NCI-H2227 treated with DMSO at 0.1 percent for 48 hours (cell line): ENCODE measurements at places on chromosomes 1 and 21.

DNA sequence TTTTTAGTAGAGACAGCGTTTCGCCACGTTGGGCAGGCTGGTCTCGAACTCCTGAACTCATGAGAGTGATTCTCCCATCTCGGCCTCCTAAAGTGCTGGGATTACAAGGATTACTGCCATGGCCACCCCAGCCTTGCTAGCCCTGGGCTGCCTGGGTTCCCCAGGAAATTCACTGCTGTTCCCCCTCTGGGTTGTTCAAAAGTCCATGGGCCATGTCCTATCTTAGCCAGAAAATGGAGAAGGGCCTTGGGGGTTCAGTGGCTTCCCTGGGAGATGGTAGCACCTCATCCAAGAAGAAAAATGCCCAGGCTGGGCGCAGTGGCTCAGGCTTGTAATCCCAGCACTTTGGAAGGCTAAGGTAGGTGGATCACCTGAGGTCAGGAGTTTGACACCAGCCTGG, 20.9 kb downstream of the SLC26A9 start:
- no peak for DNase-seq

- no peak for DNase-seq
Measured at GRCh38 chr1:97500760-97501159, 420.1 kb downstream of the DPYD start.

DNA sequence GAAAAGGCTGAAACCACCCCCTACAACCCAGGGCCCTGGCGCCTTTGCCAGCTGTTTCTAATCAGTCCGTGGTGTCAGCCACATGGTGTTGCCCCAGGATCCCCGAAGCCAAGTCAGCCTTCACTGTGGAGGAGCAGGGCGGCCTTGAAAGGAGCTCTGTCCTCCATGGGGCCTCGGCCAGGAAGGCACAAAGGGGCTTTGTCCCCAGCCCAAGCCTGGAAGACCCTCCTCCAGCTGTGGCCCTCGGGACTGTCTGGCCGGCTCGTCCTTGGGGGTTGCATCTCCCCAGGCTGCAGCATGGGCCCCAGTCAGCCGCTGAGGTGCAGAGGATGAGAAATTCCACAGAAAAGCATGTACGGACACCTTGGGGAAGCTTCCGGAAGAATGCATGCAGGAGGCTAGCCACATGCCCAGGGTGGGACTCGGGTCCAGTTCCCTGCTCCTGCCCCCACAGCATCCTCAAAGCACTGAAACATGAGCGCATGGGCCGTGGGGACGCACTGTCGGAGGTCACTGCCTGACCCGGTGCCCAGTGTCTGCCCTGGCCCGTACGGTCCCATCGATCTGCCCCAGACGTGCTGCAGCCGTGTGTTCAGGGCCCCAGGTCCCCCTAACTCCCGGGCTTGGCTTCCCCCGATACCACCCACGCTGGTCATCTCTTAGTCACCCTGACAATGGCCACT, 38.6 kb upstream of the POFUT2 start:
- DNase-seq = no peak

DNA sequence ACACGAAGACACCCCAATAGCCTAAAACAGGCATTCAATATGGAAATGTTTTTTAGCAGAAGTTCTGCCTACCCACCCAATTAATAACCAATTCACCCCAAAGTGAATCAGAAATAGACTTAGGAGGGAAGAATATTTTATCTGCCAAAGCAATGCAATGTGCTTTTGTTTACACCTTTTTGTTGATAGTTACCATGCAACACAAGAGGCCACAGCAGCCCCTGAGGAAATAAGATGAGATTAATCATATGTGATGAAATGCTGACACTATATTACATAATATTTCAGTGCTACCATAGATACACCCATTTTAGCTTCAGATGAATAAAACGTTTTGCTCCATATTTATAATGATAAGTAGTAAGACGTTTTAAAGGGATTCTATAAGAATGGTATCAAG, 60.9 kb upstream of the RGS2 start:
- DNase-seq = no peak

- DNase-seq = no peak
Measured at GRCh38 chr1:228018961-228019721, 12.3 kb downstream of the WNT3A start.

DNA sequence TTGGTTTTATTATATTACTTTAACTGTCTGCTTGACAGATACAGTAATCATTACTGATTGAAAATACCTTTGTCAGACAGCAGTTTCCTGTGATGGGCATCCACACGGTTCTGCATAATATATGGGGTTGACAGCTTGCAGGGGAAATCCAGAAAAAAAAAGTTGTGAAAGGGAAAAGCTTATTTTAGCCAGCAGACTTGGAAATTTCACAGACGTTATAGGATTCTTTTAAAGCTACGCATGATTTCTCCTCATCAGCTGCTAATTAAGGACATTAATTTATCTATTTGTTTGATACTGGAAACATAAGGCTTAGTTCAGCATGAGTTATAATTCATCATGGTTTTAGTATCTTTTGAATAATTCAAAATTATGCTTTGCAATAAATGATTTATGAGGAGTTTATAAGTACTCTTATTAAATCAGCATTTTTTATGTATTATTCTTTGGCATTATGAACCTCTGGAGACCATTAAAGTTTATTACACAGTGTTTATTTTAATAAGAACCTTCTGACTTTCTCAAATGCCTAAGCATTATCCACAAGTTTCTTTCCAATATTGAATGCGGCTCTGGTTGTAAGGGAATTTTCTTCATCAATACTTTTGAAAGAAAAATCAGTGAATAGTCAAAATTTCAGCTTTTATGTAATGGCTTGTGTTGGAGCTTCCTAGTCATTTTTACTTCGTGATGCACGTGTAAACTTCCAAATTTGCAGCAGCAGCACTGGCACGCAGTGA, 235.3 kb upstream of the KCNK2 start:
- no peak for DNase-seq

GRCh38 chr1:68916221-68916902, 419.5 kb upstream of the DEPDC1 start:
- no peak for DNase-seq

DNA sequence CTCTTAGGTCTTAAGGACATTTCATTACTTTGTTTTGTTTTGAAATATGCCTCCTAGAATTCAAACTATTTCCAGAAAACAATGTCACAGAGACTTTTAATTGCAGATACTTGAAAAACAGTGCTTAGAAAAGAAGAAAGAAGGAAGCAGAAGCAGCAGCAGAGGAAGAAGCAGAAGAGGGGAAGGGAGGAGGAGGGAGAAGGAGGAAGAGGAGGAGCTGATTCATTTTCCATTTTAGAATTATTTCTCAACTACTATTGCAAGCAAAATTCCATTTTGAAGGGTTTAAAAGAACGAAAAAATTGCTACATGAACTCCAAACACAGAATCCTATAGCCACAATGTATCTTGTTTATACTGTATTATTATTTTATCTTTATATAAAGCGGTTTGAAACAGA, 13.9 kb downstream of the RC3H1 start:
- no peak for DNase-seq

DNA sequence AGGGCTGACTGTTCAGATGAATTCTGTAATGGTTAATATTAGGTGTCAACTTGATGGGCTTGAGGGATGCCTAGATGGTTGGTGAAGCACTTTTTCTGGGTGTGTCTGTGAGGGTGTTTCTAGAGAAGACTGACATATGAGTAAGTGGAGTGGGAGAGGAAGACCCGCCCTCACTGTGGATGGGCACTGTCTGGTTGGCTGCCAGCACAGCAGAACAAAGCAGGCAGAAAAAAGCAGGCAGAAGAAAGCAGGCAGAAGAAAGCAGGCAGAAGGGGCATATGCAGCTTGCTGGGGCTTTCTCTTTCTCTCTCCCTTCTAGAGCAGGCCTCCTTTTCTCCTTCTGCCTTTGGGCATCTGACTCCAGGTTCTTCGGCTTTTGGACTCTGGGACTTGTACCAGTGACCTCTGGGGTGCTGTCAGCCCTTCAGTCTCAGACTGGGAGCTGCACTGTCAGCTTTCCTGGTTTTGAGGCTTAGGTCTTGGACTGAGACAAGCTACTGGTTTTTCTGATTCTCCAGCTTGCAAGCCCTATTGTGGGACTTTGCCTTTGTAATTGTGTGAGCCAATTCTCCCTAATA, 42.9 kb upstream of the CD2 start:
- DNase-seq = peak; percentile 84

GRCh38 chr1:77412069-77412819, 130.4 kb downstream of the AK5 start:
- no peak for DNase-seq

DNA sequence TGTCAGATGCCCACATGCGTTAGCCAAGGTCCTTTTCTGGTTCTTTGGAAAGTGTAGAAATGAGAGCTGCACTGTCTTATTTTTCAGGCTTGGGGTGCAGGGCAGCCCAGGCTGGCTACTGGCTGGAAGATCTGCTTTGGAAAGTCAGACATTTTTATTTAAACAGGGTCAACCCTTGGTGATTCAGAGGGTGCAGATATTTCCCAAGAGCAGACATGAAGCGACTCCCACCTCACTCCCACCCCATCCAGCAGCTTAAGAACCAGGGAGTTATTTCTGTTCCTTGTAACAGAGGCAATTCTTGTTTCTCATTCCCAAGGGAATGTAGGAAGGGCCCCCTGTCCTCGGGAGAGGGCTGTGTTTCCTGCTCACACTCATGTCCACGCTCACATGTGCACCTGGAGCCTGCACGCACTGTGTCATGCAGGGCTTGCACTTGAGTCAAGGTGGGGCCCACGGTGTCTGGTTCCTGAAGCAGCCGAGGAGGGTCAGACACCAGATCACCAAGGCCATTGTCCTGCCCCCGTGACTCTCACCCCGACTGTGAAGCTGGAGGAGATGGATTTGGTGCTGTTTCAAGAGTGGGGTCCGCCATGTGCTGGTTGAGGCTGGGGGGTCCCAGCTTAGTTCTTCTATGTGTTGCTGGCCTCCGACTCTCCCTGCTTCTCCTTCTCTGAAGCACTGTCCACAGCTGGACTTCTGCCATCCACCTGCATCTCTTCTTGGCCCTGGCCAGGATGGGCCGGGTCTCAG, 992 bp downstream of the S100A7A start:
- no peak for DNase-seq

DNA sequence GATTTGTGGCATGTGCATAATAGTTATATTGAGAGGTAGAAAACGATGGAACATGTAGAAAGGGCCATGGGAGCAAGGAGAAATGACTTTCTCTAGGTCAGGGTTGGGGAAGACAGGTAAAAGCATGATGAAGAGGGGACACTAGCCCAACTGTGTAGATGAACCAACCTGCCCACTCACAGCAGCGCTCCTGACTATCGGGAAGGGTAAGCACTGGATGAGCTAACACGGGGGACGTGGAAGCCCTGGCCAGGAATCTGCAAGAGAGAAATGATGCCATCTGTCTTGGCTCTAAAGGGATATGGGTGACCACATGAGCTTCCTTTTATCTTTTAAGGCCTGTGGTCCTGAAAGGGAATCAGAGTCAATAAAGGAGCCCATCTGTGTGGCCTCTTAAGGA, 36.2 kb upstream of the TMEM125 start:
- no peak for DNase-seq

DNA sequence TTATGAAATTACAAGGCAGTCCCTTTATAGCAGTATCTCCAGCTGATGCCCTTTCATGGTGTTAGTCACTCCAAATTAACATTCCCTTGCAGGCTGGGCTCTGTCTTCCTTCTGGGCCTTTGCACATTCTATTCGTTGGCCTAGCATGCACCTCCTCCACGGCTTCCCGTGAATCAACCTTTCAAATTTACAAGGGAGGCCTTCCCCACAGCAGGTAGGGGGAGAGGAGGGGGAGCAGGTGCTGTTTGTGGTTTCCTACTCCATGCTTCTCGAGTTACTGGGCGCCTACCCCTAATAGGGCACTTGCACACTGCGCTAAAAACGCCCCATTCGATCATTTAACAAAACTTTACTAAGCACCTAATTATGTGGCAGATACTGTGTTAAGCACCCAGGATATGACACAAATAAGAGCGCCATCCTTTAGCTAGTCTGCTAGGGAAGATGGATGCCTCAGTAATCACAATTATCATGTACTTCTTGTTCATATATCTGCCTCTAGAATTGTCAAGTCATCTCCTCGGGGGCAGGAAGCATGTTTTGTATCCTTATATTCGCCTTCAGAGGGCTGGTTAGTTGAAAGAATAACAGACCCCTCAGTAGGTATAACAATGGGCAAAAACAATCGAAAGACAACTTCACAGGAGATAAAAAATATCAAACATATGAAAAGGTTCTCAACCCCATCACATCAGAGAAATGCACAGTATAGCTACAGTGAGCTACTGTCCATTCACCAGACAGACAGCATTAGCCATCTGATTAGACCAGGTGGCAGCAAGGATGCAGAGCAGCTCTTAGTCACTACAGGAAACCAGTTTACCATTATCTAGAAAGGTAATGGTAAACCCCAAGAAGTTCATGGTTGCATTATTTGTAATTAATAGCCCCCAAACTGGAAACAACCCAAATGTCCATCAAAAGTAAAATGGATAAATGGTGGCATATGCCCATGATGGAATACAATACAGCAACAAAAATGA, 1.7 kb upstream of the ADAR start:
- DNase-seq = no peak

DNA sequence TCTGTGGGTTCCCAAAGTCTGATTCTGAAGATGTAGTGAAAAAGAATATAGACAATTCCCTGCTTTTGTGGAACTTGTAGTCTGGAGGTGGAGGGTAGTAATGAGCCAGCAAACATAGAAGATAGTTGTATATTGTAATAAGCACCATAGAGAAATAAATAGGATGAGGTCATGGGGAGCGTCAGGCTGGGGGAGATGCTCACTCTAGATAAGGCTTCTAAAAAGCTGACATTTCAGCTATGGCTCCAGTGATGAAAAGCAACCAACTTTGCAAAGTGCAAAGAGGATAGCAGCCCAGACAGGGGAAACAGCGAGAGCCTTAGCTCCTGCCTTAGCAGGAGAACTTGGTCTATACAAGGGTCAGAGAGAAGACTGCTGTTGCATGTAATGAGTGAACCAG, 98.0 kb upstream of the RALGPS2 start:
- no peak for DNase-seq

- no peak for DNase-seq
Measured at GRCh38 chr1:25848531-25848930, 10.7 kb downstream of the AUNIP start.

GRCh38 chr1:115666702-115667101, 24.9 kb downstream of the VANGL1 start:
- DNase-seq = no peak

- DNase-seq = no peak
Measured at GRCh38 chr21:46005081-46005480, 23.5 kb downstream of the COL6A1 start.

- DNase-seq = no peak
Measured at GRCh38 chr1:248804771-248805681, 20.7 kb downstream of the SH3BP5L start.

- no peak for DNase-seq
Measured at GRCh38 chr1:2971609-2972008, 49.7 kb upstream of the ACTRT2 start.

GRCh38 chr1:99481391-99481996, 164.4 kb upstream of the PALMD start:
- DNase-seq = no peak

- DNase-seq = no peak
Measured at GRCh38 chr1:58901008-58901407, 117.2 kb upstream of the JUN start.

DNA sequence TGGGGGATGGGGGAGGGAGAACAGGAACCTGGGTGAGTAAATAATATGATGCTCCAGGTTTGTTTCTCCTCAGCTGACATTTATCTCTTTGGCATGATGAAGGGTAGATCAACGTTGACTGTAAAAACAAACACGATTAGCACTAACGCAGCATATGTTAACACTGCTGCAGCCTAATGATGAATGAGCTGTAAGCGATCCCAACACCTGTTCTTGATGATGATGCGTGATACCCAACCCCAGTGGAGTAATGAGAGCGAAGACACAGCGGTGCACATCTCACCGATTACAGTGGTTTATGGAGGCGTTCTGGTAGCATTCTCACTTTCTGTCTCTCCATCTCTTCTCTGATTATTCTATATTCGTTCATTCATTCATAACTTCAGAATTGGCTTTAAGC, 640.4 kb downstream of the USP25 start:
- no peak for DNase-seq
